Vagina (tissue), 2 donors: ENCODE measurements at places on chromosomes 7 and 10.

GRCh38 chr7:123711832-123712293 lies 36.9 kb downstream of the WASL start:
- H3K4me3 ChIP-seq = no peak overlapping the region
- DNase-seq = no peak
- H3K27ac ChIP-seq = no peak overlapping the region

DNA sequence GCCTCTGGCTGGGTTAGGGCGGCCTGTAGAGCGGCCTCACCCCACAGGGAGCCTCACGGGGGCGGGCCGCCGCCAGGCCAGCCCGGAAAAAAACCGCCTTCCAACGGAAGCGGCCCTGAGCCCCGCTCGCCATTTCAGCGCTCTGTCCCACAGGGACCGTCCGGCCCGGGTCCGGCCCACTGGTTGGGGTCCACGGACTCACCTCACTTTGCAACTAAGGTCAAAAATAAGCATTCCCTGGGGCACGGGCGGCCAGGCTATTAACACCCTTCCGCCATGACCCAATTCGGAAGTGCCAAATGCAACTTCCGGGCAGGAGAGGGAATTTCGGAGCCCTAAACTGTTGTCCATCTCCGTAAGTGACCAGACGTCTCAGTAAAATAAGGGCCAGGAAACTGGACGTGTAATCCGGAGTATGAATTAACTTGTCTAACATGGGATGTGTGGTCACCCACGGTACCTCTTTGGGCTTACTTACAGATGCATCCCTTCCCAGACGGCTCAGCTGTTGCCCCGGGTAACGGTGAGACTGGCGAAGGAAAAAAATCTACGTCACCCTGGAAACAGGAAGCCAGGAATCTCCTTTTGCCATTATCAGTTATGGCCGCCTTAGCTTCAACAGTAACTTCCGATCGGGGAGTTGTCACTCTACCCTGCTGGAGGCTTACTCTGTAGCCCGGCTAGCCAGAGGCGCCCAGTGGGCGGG lies at the start of gene BBIP1:
Gene BBIP1, minus strand, starts transcription at position 538 of the 706 bp plus-strand sequence. CDS start 1,023 bp downstream, outside the sequence.
- no peaks in the 10 kb centered on the region for H3K27me3 ChIP-seq
- H3K27ac ChIP-seq = peak within 1 kb of the TSS; percentile 98
- no peak for DNase-seq
- H3K4me3 ChIP-seq = peak within 1 kb of the TSS; percentile 75
- peaks cover 53% of the 10 kb centered on the region for H3K4me1 ChIP-seq

DNA sequence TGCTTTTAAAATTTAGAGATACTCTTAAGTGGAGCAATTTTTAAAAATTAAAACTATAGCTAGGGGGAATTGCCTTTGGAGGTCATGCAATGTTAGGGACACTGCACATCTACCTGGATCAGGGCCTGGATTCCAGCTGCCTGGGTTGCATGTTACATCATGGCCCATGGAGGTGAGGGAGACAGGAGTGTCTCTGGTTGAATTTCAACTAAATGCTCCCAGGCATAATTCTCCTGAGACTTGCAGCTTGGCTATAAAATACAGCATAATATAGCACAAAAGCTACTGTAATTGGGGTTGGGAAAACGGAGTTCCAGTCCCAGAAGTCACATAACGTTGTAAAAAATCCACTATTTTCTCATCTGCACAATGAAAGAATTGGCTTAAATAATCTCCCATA lies 782.5 kb downstream of the LRMDA start:
- H3K4me3 ChIP-seq = no peak overlapping the region
- no peaks in the 10 kb centered on the region for H3K4me1 ChIP-seq
- no peak for DNase-seq
- H3K27me3 ChIP-seq = no peaks in the 10 kb centered on the region

DNA sequence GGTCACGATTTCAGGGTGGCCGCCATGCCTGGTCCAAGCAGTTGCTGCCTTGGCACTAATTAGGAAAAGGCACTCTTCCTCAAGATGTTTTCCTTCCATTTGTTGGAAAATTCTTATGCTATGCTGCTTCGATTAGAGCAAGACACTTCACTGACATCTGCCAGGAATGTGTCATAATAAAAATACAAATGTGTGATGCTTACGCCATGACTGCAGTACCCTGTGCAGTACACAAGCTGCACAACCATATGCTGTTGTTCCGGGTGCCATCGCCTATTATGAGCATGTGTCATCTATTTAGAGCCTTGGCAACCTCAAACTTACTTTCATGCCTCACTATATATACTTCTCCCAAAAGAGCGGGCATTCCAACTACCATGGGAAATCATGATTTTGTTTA lies 14.9 kb upstream of the MPP7 start:
- no peaks in the 10 kb centered on the region for H3K4me1 ChIP-seq
- H3K4me3 ChIP-seq = no peak overlapping the region
- DNase-seq = no peak
- no peak overlapping the region for H3K27ac ChIP-seq
- H3K27me3 ChIP-seq = no peaks in the 10 kb centered on the region

- peaks cover 43% of the 10 kb centered on the region for H3K4me1 ChIP-seq
- H3K27me3 ChIP-seq = no peaks in the 10 kb centered on the region
- no peak for DNase-seq
- no peak overlapping the region for H3K4me3 ChIP-seq
- no peak overlapping the region for H3K27ac ChIP-seq
- H3K36me3 ChIP-seq = no peaks in the 10 kb centered on the region
These were observed 84.0 kb downstream of the GSAP start for GRCh38 chr7:77331938-77332695.

DNA sequence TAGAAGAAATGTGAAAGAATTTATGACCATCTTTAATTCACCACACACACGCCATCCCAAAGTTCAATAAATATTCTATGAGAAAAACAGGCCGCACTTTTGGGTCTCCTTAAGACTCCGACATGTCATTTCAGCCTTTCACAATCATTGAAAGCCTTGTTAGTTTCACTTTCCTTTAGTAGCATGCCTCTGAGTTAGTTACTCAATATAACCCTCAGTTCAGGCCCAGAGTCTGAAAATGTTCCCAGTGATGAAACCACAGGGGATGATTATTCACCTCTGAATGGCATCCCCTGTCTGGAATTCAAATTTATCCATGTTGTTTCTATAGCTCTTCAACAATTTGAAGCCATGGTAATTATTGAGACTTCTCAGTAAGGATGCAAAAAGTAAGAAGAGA lies 278.1 kb upstream of the NRP1 start:
- no peaks in the 10 kb centered on the region for H3K36me3 ChIP-seq
- H3K4me1 ChIP-seq = no peaks in the 10 kb centered on the region
- no peak overlapping the region for H3K4me3 ChIP-seq

- H3K4me1 ChIP-seq = peaks cover 24% of the 10 kb centered on the region
- peak overlapping the region; percentile 30 for H3K27ac ChIP-seq
- H3K27me3 ChIP-seq = no peaks in the 10 kb centered on the region
- H3K4me3 ChIP-seq = no peak overlapping the region
- no peaks in the 10 kb centered on the region for H3K36me3 ChIP-seq
These were observed 29.2 kb downstream of the STK17A start for GRCh38 chr7:43612128-43612527.

DNA sequence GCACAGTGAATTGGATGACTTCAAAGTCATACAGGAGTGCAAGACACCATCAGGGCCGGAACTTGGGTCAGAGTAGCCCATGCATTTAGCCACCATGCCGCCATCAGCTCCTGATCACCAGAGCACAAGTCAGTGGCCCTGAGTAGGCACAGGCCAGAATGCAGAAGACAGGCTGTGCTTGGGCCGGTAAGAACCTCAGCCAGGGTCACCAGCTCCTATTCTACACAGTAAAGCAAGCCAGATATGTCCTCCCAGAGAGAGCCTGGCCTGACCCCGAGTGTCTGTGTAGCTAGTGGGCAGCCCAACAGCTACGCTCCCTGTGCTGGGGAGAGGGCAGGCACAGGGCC lies 44.5 kb upstream of the COL13A1 start:
- no peaks in the 10 kb centered on the region for H3K27me3 ChIP-seq
- no peaks in the 10 kb centered on the region for H3K36me3 ChIP-seq
- no peak overlapping the region for H3K27ac ChIP-seq
- H3K4me3 ChIP-seq = no peak overlapping the region

- peaks cover 21% of the 10 kb centered on the region for H3K4me1 ChIP-seq
- no peak overlapping the region for H3K27ac ChIP-seq
- no peaks in the 10 kb centered on the region for H3K36me3 ChIP-seq
- H3K27me3 ChIP-seq = no peaks in the 10 kb centered on the region
- H3K4me3 ChIP-seq = no peak overlapping the region
These were observed 225.3 kb upstream of the RHOBTB1 start for GRCh38 chr10:61169294-61169693.

GRCh38 chr7:21778953-21779352 lies 166.7 kb downstream of the CDCA7L start:
- H3K27ac ChIP-seq = no peak overlapping the region
- H3K4me1 ChIP-seq = no peaks in the 10 kb centered on the region
- H3K4me3 ChIP-seq = no peak overlapping the region
- H3K36me3 ChIP-seq = no peaks in the 10 kb centered on the region
- no peaks in the 10 kb centered on the region for H3K27me3 ChIP-seq
- no peak for DNase-seq

- no peak for DNase-seq
- H3K4me3 ChIP-seq = peak overlapping the region; percentile 97
These were observed 2.0 kb downstream of the BAG3 start for GRCh38 chr10:119653209-119653608.

DNA sequence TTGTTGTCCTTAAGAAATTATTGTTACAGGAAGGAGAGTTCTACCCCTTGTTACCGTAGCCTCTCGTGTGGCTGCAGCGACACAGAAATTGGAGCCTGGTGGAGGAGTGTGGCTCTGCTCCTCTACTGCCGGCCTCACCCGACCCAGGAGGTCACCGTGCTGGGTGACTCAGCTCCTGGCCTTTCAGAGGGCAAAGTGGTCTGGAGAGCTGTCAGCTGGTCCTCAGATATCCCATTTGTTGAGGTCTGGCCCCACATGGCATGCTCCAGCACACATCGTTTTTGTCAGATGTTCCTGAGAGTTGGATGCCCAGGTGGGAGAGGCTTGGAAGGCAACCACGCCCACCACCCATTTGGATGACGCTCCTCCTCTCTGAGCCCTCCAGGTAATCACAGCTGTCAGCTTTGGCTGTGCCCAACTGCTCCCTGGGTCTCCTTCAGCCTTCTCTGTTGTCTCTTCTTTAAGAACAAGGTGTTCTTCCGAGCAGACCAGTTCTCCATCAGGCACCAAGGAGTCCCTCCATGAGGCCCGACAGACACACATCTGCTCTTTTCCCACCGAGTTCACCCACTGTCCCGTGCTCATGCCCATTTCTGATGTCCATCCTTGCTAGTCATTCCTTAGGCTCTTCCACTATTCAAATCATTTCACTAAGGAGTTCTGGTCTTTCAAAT lies 80.3 kb downstream of the RAMP3 start:
- H3K27ac ChIP-seq = no peak overlapping the region
- no peaks in the 10 kb centered on the region for H3K27me3 ChIP-seq
- H3K36me3 ChIP-seq = no peaks in the 10 kb centered on the region
- DNase-seq = peak; percentile 77

- H3K4me1 ChIP-seq = peaks cover 11% of the 10 kb centered on the region
- H3K27ac ChIP-seq = no peak overlapping the region
- H3K36me3 ChIP-seq = no peaks in the 10 kb centered on the region
- H3K27me3 ChIP-seq = no peaks in the 10 kb centered on the region
These were observed 88.9 kb upstream of the GTF2I start for GRCh38 chr7:74568658-74569057.

GRCh38 chr10:19921300-19922140 lies 105.3 kb downstream of the PLXDC2 start:
- H3K4me3 ChIP-seq = no peak overlapping the region
- no peak for DNase-seq
- H3K36me3 ChIP-seq = no peaks in the 10 kb centered on the region
- no peaks in the 10 kb centered on the region for H3K27me3 ChIP-seq

DNA sequence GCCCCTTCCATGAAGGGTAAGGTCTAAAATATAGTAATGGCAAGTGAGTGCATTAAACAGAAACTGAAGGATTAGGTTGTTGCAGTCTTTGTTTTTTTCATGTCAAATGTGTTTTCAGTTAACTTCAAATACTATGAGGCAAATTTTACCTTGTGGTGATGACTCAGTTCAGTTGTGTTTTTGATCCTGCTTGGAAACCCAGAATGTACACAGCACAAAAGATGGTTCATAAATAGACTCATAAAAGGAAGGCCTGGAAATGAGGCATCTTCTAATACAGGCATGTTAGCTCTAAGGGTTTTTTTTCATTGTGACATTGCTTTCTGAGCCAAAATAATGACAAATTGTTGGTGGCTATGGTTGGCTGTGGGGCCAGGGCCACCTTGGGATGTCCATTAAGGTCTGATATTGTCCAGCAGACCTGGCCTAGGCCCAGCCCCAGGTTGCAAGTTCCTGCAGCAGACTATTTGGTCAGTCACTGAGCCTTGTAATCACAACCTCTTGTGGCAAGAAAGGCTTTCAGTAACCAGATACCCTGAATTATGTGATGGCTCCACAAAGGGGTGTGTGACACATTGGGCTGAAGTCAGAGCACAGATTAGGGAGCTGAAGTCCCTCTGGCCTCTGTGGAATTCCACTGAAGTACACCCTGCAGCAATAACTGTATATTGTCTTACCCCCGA lies 69.0 kb upstream of the SAMD8 start:
- peaks cover 4% of the 10 kb centered on the region for H3K4me1 ChIP-seq
- DNase-seq = no peak
- no peak overlapping the region for H3K4me3 ChIP-seq

- no peak for DNase-seq
- H3K4me3 ChIP-seq = no peak overlapping the region
- no peaks in the 10 kb centered on the region for H3K36me3 ChIP-seq
- H3K4me1 ChIP-seq = peaks cover 42% of the 10 kb centered on the region
These were observed 13.2 kb downstream of the OSBPL3 start for GRCh38 chr7:24966802-24967201.

- H3K27me3 ChIP-seq = no peaks in the 10 kb centered on the region
- H3K36me3 ChIP-seq = no peaks in the 10 kb centered on the region
- H3K4me1 ChIP-seq = no peaks in the 10 kb centered on the region
These were observed 325.8 kb upstream of the MGMT start for GRCh38 chr10:129140921-129141885.

- H3K27me3 ChIP-seq = no peaks in the 10 kb centered on the region
- H3K36me3 ChIP-seq = no peaks in the 10 kb centered on the region
- no peak overlapping the region for H3K27ac ChIP-seq
- H3K4me3 ChIP-seq = no peak overlapping the region
These were observed 42.4 kb downstream of the DNAH11 start for GRCh38 chr7:21585070-21585724.

GRCh38 chr7:19663816-19664462 lies 44.9 kb downstream of the POLR1F start:
- H3K27ac ChIP-seq = no peak overlapping the region
- H3K27me3 ChIP-seq = no peaks in the 10 kb centered on the region
- no peaks in the 10 kb centered on the region for H3K36me3 ChIP-seq
- no peaks in the 10 kb centered on the region for H3K4me1 ChIP-seq
- H3K4me3 ChIP-seq = no peak overlapping the region

GRCh38 chr10:26057466-26057865 lies 123.4 kb downstream of the MYO3A start:
- H3K4me3 ChIP-seq = no peak overlapping the region
- no peaks in the 10 kb centered on the region for H3K36me3 ChIP-seq
- no peak overlapping the region for H3K27ac ChIP-seq
- no peak for DNase-seq

GRCh38 chr7:42774436-42774835 lies 137.4 kb downstream of the C7orf25 start:
- H3K27me3 ChIP-seq = no peaks in the 10 kb centered on the region
- no peaks in the 10 kb centered on the region for H3K36me3 ChIP-seq
- no peak for DNase-seq
- no peak overlapping the region for H3K27ac ChIP-seq
- H3K4me3 ChIP-seq = no peak overlapping the region
- no peaks in the 10 kb centered on the region for H3K4me1 ChIP-seq

- H3K27ac ChIP-seq = peak overlapping the region; percentile 84
- H3K4me1 ChIP-seq = peaks cover 31% of the 10 kb centered on the region
- H3K36me3 ChIP-seq = no peaks in the 10 kb centered on the region
- H3K27me3 ChIP-seq = no peaks in the 10 kb centered on the region
These were observed 87.2 kb downstream of the CALD1 start for GRCh38 chr7:134866617-134867016.

GRCh38 chr10:51886438-51887068 lies 187.2 kb upstream of the CSTF2T start:
- H3K27ac ChIP-seq = no peak overlapping the region
- no peaks in the 10 kb centered on the region for H3K27me3 ChIP-seq
- H3K4me1 ChIP-seq = no peaks in the 10 kb centered on the region
- no peak overlapping the region for H3K4me3 ChIP-seq
- no peaks in the 10 kb centered on the region for H3K36me3 ChIP-seq
